ENCODE measurements at places on chromosomes 3 and 15.

GRCh38 chr3:71166339-71167240, 416.9 kb downstream of the FOXP1 start:
- no peak for DNase-seq

- DNase-seq: peak; percentile 92
Measured at GRCh38 chr15:72155003-72155621, 36.9 kb downstream of the SENP8 start.

- no peak for DNase-seq
Measured at GRCh38 chr3:64209866-64210621, 15.2 kb downstream of the PRICKLE2 start.

GRCh38 chr3:17752436-17752835, 10.0 kb upstream of the TBC1D5 start:
- DNase-seq: no peak

DNA sequence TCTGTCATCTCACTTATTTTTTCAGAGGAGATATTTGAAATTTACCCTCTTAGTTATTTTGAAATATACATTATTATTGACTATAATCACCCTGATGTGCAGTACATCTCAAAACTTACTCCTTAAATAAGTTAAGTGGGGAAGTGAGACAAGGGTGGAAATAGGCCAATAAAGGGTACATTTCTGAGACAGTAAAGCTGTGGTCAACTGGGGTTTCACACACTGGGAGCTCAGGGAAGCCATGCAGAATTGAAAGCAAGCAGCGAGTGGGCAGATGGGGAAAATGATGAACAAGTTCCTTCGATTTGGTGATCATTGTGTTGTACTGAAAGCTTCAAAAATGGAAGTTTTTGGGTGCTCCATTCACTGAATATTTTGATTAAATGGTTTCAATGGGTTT, 21.6 kb upstream of the MOBP start:
- no peak for DNase-seq

GRCh38 chr3:48429317-48429959, 448 bp downstream of the PLXNB1 start:
- peak; percentile 74 for DNase-seq

- DNase-seq: no peak
Measured at GRCh38 chr15:57563416-57563815, 28.3 kb upstream of the MYZAP start.

DNA sequence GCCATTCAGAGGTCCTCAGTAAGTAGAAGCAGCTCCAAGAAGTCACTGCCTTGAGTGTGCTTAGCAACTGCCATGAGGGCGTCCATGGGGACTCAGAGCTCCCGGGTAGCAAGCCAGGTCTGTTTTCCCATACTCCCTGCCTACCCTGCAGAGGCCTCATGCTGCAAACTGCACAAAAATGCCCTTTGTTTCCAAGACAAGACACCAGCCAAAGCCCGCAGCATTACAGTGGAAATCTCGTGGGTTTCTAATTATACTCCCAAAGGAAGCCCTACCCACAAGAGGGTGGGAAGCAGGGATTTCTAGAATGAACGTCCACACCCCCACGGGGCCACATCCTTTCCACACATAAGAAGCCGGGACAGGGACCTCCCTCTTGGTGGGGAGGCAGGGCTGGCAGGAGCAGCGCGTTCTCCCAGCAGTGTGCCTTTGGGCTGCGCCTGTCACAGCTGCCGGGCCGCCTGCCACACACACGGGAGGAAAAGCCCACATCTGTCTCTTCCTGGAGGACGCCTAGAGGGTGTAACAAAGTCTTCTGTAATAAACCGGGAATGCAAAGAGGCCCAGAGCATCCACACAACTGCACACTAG, 31.1 kb downstream of the FAM174B start:
- no peak for DNase-seq

DNA sequence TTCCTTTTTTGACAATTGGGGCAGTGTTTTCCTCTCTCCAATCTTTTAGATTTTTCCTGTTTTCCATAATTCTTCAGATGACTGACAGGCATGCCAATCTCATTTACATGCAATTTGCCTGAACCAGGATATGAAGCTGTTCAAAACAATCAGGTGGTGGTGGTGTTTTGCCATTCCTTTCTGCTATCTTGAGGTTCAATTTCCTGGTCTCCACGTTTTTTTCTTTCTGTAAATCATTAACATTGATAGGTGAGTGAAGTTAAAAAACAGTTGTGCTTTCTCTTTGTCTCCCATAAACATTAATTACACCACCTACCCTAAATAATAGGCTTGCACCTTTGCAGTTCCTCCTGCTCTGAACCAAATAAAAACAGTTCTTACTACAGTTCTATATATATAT, 49.1 kb downstream of the C2CD4A start:
- DNase-seq: no peak

GRCh38 chr3:47270526-47270925, 12.1 kb downstream of the KIF9 start:
- no peak for DNase-seq

DNA sequence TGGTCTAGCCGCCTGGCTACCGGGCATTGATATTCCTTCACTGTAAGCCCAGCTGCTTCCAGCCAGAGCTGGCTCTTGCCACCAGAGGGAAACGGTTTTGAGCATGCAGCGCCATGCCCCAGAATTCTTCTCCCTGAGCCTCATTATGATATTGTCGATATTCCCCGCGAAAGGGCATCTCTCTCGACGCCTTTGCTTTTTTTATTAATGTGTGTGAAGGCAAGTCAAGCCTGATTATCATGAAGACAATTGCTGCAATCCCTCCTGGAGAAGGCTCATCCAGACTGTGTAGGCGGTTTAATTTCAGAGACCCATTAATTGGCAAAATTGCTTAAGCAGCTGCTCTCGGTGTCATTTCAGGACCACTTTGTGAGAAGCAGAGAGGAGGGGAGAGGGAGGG, 321.2 kb upstream of the TLE3 start:
- peak; percentile 85 for DNase-seq

DNA sequence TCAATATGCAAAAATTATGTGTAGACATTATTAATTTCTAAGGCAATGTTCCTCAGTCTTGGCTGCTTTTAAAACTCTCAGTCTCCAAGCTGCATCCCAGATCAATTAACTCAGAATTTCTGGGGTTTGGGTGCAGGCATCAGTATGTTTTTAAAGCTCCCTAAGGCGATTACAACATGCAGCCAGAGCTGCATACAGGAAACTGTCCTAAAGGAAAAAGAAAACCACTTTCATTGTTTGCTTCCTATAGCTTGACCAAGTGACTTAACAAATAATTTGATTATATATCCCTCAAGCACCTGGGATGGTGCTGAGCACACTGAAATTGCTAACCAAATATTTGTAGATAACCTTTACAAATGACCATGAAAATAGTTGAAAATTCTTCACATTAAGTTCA, 194.7 kb downstream of the DTWD1 start:
- no peak for DNase-seq

- DNase-seq: no peak
Measured at GRCh38 chr15:84598993-84599392, 1.8 kb upstream of the ZSCAN2 start.

DNA sequence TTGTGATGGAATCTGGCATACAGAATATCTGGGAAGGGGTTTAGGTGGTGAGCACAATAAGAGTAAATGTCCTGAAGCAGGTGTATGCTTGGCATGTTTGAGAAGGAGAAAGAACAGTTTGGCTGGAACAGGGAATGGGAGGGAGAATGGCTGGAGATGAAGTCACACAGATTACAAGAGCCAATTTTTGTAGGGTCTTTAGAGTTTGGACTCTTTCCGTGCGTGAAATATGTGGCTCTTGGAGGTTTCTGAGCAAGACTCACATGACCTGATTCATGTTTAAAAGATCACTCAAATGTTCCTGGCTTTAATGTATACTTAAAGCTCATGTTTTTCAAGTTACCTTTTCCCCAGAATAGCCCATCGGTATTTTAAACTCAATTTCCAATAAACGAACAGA, 32.8 kb downstream of the SPRED1 start:
- DNase-seq: no peak

DNA sequence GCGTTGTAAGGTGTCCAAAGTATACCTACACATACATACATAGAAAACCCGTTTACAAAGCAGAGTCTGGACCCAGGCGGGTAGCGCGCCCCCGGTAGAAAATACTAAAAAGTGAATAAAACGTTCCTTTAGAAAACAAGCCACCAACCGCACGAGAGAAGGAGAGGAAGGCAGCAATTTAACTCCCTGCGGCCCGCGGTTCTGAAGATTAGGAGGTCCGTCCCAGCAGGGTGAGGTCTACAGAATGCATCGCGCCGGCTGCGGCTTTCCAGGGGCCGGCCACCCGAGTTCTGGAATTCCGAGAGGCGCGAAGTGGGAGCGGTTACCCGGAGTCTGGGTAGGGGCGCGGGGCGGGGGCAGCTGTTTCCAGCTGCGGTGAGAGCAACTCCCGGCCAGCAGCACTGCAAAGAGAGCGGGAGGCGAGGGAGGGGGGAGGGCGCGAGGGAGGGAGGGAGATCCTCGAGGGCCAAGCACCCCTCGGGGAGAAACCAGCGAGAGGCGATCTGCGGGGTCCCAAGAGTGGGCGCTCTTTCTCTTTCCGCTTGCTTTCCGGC, 318.6 kb downstream of the FGF12 start:
- DNase-seq: no peak

- no peak for DNase-seq
Measured at GRCh38 chr3:62723166-62723913, 151.9 kb downstream of the CADPS start.

GRCh38 chr3:197491923-197492664, 63.7 kb downstream of the BDH1 start:
- no peak for DNase-seq

GRCh38 chr3:175240921-175241320, 381.8 kb downstream of the NAALADL2 start:
- DNase-seq: no peak

GRCh38 chr3:14322001-14322400, 80.4 kb upstream of the SLC6A6 start:
- DNase-seq: no peak

DNA sequence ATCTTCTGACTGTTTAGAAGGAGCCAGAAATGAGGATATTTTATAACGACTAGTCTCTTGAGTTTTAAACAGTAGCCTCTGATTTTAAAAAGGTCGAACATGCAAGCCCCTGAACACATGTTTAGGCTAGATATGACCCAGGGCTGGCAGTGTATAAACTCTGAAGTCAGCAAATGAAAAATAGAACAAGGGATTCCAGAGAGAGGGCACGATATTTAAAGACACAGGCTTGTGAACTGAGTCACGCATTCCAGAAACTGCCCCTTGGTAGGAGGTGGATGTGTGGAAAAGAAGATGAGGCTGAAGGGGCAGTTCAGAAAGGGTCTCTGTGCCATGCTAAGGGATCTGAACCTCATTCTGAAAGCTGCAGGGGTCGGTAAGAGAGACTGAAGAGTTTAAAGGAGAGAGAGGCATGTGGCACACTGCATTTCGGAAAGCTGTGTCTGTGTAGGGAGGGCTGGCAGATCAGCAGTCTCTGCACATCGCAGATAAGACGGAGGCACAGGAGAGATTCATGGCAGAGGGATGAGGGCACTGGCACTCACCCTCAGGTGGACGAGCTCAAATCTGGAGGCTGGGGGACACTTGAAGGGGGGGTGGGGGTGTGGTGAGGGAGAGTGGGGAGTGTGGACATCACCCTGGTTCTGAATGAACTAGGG, 22.1 kb downstream of the ST8SIA2 start:
- no peak for DNase-seq

DNA sequence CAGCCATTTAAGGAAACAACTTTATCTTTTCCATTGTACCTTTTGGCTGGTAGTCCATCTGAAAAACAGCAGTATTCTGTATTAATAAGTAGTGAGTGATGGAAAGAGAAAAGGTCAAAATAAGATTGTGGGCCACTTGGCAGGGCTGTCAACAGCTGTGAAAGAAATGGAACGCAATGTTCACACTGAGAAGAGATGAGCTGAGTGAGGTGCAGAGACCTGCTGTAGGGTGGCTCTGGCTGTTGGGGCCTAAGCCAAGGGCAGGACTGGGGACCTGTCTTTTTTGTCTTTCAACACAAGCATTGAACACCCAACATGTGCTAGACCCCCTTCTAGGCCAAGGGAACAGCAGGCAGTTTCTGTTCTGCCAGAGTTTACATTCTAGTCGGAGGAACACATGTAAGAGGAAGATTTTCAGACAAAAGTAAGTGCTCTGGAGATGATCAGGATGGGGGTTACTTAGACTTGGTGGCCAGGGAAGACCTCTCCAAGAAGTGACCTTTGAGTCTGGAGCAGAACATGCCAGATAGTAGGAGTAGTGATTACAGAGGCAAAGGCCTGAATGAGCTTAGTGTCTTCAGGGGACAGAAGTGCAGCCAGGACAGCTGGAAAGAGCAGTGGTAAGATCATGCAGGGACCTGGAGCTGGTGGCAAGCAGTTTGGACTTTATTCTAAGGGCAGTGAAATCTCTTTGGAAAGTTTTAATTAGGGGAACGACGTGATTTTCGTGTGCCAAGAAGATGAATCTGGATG, 29.6 kb downstream of the TSEN2 start:
- no peak for DNase-seq

DNA sequence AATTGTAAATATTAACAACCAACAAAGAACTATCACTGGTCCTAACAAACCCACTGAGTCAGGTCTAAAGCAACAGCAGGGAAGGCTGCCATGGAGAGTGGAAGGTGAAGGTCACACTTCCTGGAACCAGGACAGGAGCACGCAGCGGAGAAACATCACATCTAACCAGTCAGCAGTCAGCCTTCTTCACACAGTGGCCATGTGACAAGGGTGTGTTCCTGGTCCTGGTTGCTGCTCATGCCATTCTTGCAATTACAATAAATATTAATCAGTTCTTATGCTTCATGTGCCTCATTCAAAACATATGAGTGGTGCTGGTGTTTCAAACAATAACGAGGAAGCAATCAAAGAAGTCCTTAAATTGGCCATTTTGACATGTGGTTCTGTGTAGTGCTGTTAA, 162.8 kb downstream of the ARRDC4 start:
- no peak for DNase-seq

DNA sequence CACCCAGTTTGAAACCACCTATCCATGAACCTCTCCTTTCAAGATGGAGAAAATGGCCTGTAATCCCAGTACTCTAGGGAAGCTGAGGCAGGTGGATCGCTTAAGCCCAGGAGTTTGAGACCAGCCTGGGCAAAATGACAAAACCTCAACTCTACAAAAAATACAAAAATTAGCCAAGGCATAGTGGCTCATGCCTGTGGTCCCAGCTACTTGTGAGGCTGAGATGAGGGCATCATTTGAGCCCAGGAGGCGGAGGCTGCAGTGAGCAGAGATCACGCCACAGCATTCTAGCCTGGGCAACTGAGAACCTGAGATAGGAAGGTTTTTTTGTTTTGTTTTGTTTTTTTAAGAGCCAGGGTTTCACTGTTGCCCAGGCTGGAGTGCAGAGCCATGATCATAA, 5.4 kb downstream of the TKT start:
- no peak for DNase-seq

All from NCI-H1105 (cell line).